ENCODE measurements at places on chromosomes 7 and 10.

DNA sequence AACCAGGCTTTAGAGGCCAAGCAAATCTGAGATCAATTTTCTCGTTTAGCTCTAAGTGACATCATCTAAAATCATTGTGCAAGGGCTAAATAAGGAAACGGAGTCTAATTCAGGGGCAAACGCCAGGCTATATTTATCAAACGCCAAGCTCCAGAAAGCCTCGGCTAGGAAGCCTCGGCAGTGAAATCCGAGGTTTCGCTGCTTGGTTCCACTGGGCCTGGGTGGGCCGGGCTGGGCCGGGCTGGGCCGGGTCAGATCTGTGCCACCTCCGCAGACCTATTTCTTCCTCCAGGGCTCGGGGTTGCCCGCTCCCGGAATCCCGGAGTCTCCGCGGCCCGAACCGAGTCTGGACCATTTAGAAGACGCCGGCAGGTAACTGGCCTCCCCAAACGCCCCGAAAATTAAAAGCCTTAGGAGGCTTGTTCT is 459 bp upstream of the FEZF1 start:
- no peak for DNase-seq

GRCh38 chr7:71735961-71736556 is 604.1 kb downstream of the GALNT17 start:
- DNase-seq: peak; percentile 9

DNA sequence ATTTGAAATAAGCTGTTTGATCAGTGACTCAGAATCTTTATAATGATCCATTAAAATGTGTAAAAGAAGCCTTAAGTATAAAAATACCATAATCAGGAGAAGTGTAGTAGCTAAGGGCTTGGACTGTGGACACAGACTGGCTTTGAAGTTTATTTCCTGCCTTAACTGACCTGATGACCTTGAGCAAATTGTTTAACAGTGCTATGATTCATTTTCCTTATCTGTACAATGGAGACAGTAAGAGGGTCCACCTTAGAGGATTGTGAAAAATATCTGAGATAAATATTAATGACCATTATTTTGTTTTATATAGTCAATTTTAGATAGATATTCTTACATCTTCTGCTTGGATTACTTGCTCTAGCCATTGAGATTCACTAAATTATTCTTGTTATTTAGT is 13.3 kb upstream of the RPA3 start:
- DNase-seq: no peak

GRCh38 chr7:122402235-122402634 is 97.7 kb upstream of the FEZF1 start:
- no peak for DNase-seq

GRCh38 chr10:95793401-95794045 is 37.6 kb downstream of the ENTPD1 start:
- peak; percentile 26 for DNase-seq

GRCh38 chr10:101889256-101890210 is 45.9 kb upstream of the KCNIP2 start:
- DNase-seq: peak; percentile 52

GRCh38 chr7:88073626-88074025 is 139.6 kb downstream of the ADAM22 start:
- no peak for DNase-seq

- no peak for DNase-seq
Observed at GRCh38 chr7:90625562-90625961, 29.4 kb downstream of the CDK14 start.

DNA sequence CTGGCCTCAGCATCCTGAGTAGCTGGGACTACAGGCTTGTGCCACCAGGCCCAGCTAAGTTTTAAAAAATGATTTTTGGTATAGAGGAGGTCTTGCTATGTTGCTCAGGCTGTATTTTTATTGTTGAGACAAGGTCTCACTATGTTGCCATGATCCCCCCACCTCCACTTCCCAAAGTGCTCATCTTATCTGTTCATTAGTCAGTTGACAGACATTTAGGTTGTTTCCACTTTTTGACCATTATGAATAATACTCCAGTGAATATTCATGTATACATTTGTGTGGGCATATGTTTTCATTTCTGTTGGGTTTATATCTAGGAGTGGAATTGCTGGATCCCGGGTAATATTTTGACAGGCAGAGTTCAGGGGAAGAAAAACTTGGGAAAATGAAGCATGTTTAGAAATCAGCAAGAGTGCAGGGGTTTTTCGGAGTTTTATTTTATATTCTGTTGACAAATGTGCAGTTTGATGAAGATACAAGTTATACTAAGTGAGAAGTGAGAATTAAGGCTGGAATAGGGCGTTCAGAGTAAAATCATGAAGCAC is 2.7 kb upstream of the SCD start:
- no peak for DNase-seq

- no peak for DNase-seq
Observed at GRCh38 chr7:128203047-128203491, 38.0 kb upstream of the LEP start.

DNA sequence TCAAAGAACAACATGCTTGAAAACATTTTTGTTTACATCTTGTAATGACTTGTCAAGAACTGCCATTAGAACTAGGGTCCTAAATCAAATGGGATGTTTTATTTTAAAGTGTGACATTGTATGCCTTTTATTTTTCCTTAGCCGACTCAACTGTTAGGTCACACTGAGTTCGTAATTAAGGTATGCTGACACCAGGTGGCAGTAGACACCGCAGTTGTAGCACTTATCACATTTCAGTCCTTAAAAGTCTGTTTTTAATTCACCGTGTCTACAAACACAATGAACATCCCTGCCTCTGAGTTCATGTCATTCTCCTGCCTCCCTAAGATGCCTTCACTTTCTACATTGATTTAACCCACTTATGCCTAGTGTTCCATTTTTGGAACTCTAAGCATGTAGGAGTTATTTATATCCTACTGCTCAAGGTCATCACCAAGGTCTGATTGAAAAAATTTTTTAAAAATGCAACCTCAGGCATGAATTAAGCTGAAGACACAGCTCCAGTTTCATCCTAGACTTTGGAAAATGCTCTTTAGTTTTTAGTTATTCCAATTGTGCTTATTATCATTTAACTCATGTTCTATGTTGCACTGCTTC is 186.1 kb downstream of the BMPER start:
- DNase-seq: no peak

DNA sequence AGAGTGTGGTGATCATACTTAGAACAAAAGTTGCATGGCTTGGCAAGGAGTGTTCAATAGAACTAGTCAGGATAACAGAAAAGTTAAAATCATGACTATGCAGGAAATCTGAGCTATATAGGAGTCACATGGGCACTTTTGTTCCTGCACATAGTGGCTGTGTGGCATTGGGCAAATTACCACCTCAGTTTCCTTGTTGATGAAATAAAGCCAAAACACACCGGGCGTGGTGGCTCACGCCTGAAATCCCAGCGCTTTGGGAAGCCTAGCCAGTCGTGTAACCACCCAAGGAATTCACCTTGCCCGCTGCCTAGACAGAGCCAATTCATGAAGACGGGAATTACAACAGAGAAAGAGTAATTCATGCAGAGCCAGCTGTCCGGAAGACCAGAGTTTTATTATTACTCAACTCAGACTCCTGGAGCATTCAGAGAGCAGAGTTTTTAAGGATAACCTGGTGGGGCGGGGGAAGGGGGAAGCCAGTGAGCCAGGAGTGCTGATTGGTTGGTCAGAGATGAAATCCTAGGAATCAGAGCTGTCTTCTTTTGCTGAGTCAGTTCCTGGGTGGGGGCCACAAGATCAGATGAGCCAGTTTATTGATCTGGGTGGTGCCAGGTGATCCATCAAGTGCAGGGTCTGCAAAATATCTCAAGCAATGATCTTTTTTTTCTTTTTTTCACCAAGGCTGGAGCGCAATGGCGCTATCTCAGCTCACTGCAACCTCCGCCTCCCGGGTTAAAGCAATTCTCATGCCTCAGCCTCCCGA is 6.4 kb upstream of the MKRN1 start:
- no peak for DNase-seq

Measured in activated T-helper 1 cell treated with anti-CD3 and anti-CD28 coated beads, Interleukin-12 subunit alpha, Interleukin-12 subunit beta, Interleukin-2, Interleukin-4 antibody, amounts not matched to agents 30 ng/mL and 10 ng/mL and 1 ng/mL, durations not matched to agents 14 hours and 24 hours and 36 hours (primary cell).